ENCODE measurements at places on chromosomes 5 and 9.
A peak's percentile ranks its signal among the peaks of the same experiment; 100 is the strongest.

- no peak for DNase-seq
These were observed 7.8 kb downstream of the NOL6 start for GRCh38 chr9:33465596-33466564.

GRCh38 chr5:102554728-102555127 lies 55.9 kb upstream of the SLCO6A1 start:
- DNase-seq: peak; percentile 19

DNA sequence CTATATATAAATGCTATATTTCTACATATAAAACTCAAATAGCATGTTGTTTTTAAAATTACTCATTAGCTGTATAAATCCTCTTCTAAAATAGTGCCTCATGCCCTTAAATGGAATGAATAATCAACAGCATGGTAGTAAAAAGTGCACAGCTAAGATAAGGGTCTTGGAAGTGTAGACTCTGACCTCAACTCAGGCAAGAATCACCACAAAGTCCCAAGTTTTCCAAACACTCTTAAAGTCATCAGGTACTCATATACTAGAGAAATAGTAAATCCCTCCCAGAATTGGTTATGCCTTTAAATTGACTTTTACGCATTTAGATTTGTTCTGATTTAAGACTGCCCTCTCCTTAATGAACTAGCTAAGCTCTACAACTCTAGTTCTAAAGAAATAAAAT lies 113.8 kb downstream of the TMEM161B start:
- no peak for DNase-seq

- DNase-seq: no peak
These were observed 215.5 kb upstream of the RORB start for GRCh38 chr9:74281674-74282073.

GRCh38 chr9:91714874-91715615 lies 235.0 kb downstream of the ROR2 start:
- DNase-seq: no peak

DNA sequence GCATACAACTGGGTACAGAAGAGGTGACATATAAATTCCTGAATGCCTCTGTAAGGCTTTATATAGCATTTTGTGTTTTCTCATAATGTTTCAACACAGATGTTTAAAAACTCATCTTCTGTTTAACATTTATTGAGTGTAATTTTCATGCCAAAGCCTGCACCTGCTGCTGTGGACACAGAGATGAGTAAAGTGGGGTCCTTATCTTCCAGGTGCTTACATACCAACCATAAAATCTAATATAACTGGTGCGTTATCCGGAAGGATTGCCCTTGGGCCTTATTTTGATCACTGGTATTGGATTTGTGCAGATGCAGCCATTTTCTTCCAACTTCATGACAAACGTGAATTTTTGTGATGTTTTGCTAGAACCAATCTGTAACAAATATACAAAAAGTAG lies 222.3 kb downstream of the DMRT2 start:
- no peak for DNase-seq

- no peak for DNase-seq
These were observed 140.8 kb upstream of the OTULINL start for GRCh38 chr5:14440582-14441431.

DNA sequence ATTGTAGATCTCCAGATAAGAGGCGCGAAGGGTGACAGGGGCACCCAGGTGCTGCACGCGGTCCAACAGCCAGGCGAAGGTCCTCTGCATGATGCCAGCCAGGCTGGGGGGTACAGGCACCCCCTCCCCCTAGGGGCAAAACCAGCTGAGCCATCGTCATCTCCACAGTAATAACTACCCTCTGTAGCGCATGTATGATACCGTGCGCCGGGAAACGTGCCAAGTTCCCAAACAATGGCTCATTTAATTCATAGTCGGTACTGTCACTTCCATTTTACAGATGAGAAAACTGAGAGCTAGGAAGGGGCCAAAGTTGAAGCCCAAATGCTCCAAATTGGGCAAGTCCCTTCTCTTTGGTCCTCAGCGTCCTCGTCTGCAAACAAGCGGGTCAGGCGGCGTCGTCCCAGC lies 1.5 kb downstream of the KIF12 start:
- DNase-seq: no peak

GRCh38 chr9:74960561-74960960 lies 7.8 kb upstream of the C9orf40 start:
- DNase-seq: peak; percentile 56

- DNase-seq: no peak
These were observed 30.6 kb upstream of the TLE1 start for GRCh38 chr9:81719972-81720371.

DNA sequence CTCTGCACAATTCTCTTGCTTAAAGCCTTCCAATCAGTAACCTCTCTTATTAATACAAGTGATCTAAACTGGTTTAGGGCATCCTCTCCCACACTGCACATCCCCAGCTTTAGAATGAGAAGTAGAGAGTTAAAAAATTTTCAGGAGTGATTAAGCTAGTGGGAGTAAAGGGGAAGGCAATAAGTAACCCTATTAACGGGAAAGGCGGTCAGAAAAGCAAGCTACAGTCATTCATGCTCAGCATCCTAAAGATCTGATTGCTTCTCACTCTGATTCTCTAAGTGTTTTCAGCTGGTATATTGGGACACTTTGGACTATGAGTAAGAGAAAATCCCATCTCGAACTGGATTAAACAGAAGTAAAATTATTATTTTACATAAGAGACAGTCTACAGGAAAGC lies 15.8 kb downstream of the CDH6 start:
- no peak for DNase-seq

- no peak for DNase-seq
These were observed 22.5 kb downstream of the PRKACG start for GRCh38 chr9:68991457-68991856.

DNA sequence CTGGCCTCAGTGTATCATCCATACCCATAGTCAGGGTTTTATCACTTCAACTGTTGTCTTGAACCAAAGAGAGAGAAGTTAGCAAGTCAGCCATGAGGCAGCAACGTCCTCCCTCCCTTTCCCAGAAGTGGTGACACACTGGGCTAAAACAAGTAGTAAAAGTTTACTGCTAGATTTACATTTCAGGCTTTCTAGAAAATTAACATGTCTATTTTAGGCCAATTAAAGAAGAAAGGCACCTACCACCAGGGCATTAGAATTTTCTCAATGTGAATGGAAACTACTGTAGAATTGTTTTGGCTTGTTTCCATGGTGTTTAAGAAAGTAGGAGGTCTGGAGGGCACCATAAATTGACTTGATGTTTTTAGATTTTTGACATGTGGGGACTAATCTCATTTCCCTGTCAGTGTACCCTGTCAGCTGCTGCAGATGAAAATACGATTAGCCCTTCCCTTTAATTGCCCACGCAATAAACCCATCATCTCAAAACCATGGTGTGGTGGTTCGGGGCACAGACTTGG lies 121.8 kb upstream of the ELL2 start:
- no peak for DNase-seq

DNA sequence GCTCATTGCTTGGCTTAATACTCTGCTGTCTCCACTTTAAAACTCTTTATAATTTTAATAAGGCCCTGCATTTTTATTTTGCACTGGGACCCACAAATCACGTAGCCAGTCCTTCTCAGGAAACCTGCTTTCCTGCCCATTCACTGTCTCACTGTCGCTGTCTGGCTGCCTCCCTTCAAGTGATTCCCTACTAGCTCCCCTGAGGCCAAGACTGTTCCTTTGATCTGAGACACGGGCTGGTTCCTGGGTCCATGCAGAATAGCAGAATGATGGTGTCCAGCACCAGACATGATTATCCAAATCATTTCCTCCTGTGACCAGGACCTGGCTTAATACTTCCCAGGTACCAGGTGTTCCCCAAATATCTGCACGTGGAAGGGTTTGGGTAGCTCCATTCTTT lies 597.1 kb upstream of the KLF4 start:
- DNase-seq: no peak

DNA sequence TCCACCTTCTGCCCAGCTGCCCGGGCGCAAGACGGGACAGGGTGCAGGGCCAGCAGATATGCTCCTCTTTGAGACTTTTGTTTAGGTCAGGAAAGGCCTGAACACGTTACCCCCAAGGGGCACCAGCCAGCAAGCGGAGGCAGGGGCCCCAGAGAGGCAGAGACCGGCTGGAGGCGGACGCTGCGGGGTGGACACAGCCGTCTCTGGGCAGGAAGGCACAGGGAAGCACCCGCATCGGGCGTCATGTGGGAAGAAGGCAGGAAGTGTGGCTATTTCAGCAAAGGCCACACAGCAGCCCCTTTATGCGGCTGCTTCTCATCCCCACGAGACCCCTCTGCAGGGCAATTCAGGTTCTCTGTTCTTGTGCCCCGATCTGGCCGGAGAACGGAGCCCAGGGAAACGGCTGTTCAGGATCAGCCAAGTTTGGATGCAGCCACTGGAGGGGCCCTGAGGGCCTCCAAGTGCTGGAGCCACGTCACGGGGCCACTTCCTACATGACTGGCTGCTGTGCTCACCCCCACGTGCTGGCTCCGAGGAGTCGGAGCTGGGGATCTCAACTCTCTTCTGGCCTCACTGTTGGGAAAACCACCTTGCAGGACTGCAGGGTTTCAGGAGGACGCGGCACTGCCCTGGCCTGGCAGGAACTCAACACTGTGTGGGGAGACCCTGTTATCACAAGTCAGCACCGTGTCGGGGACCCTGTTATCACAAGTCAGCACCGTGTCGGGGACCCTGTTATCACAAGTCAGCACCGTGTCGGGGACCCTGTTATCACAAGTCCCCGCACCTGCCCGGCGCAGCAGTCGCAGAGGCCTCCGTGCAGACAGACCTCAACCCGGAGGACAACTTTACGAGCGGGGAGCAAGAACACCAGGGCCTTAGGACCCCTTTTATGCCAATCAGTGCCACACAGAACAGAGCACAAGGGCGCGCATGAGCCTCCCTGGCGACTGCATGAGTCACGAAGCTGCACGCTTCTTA lies 44.4 kb downstream of the SLC12A7 start:
- DNase-seq: no peak

- no peak for DNase-seq
These were observed 1526.0 kb downstream of the MAT2B start for GRCh38 chr5:165031371-165031770.

DNA sequence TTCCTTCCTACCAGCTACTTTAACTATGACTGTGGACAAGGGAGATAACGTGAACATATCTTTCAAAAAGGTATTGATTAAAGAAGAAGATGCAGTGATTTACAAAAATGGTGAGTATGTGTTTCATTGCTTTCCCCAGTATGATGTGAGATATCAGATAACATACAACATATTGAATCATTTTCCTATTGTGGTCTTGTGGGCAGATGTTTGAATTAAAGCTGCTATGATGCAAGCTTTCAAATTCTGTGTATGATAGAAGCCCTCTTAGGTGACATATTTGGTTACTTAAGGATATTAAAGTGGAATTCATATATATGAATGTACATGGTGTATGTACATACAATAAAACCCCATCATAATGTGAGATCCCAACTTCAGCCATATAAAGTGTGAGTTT lies 59.5 kb downstream of the TEK start:
- DNase-seq: no peak

DNA sequence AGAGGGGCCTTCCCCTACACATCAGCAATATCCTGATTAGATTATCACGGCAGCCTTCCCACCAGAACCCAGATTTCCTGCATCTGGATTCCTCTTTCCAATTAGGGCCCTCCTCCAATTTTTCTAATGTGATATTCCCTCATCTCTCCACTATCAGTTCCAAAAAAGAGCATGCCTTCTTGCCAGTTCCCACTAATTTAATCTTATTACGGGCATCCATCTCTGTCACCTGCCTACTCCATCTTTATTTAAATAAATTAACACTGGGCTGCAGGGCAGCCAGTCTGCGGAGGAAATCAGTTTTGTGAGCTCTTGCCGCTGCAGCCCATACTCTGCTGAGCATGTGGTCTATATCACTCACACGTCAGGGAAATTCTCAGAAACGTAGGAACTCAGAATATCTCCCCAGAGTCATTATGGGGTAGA lies 16.6 kb upstream of the FBP2 start:
- DNase-seq: no peak

DNA sequence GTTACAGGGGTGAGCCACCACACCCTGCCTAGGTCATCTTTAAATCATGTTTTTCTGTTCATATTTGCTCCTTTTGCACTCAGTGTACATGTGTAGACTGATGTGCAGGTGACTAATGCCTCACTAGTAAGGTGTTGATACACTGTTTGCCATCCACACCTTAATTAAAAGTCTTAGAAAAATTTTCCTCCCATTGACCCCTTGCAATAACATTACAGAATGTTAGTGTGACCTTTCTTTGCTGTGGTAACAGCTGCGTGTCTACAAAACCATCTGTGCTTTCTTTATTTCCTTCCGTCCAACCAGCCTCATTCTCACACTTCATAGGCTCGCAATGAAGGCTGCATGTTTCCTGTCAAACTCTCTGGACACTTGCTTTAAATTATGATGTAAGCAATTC lies 6.6 kb upstream of the CEMIP2 start:
- DNase-seq: no peak

DNA sequence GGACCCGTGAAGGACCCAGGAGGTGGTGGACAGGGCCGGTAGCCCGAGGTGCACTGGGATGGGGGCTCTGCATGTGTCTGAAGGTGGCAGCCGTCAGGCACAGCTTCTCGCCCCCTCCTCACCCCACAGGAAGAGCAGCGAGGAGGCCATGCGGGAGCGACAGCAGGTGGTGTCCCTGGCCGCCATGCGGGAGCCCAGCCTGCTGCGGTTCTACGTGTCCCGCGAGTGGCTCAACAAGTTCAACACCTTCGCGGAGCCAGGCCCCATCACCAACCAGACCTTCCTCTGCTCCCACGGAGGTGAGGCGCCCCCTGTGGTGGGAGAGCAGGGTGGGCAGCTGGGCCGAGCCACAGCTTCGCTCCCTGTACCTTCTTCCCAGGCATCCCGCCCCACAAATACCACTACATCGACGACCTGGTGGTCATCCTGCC lies 39.9 kb downstream of the USP20 start:
- DNase-seq: no peak

DNA sequence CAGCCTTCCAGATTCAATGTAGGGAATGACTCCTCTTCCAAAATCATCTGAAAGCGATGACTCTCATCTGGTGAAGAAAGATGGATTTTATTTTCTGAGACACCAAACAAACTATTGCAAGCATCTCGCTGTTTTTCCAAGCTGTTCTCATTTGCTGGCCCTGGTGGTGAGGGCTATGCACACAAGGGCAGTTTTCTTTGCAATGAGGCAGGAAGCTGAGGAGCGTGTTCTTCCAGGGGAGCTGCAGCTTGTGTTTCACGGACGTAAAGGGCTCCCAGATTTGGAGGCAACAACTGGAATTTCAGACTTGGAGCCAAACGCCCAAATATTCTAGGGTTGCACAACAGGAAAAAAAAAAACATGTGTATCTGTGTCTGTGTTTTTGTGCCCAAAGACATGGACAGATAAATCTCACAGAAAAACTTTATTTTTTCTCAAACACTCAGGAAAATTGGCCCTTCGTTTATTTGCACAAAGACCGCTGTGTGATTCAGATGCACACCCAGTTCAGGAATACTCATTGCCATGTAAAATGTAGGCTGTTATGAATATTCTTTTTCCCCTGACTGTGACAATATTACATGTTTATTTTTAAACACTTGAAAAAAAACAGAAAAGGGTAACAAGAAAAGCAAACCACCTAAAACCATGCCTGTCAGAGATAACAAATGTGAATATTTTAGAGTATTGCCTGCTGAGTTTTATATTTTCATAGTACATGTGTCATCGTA lies 151.3 kb downstream of the GAS1 start:
- no peak for DNase-seq

- no peak for DNase-seq
These were observed 278.0 kb upstream of the GRIA1 start for GRCh38 chr5:153212471-153212870.

GRCh38 chr5:67414712-67415111 lies 218.1 kb upstream of the CD180 start:
- DNase-seq: no peak

- peak; percentile 80 for DNase-seq
These were observed 51.7 kb upstream of the TUT7 start for GRCh38 chr9:86405926-86406325.

All from kidney epithelial cell (primary cell).